SJSA1 (cell line): ENCODE measurements at places on chromosomes 11 and 22. TPM values are rescaled to one million over a fixed set of nuclear protein-coding genes. Genes with fewer than 3 reads are reported as not detected.

The PICK1 gene
- 2.8 and 5.4 TPM in 2 replicates for total RNA-seq

The TRIM48 gene
- total RNA-seq = not detected in 2 replicates

The LARGE2 gene
- total RNA-seq = not detected in 2 replicates

The NCF4 gene
- total RNA-seq = not detected in 2 replicates

The SMTNL1 gene
- total RNA-seq = not detected in 2 replicates

The ANKK1 gene
- total RNA-seq = not detected in 2 replicates

DNA sequence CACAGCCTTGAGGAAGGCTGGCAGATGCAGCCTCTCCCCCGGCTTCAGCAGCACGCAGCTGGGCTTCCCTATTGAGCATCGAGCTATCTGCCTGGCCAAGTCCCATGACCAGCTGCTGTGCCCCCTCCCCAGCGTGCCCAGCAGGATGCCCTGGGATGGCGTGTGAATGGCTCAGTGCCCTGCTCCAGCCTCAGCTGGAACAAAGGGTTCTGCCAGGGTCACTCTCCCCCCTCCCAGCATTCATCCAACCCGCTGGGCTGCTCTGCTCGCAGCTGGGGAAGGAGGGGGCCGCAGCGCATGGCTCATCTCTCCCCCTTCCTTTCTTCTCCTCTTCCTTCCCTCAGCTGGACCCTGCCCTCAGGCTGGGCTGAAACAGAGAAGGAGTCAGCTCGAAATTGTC is 14.5 kb downstream of the LRP4 start:
- no peak overlapping the region for H3K27ac ChIP-seq
- no peak overlapping the region for H3K4me3 ChIP-seq
- no peaks in the 10 kb centered on the region for H3K36me3 ChIP-seq
- no peak for DNase-seq
- no peaks in the 10 kb centered on the region for H3K27me3 ChIP-seq

DNA sequence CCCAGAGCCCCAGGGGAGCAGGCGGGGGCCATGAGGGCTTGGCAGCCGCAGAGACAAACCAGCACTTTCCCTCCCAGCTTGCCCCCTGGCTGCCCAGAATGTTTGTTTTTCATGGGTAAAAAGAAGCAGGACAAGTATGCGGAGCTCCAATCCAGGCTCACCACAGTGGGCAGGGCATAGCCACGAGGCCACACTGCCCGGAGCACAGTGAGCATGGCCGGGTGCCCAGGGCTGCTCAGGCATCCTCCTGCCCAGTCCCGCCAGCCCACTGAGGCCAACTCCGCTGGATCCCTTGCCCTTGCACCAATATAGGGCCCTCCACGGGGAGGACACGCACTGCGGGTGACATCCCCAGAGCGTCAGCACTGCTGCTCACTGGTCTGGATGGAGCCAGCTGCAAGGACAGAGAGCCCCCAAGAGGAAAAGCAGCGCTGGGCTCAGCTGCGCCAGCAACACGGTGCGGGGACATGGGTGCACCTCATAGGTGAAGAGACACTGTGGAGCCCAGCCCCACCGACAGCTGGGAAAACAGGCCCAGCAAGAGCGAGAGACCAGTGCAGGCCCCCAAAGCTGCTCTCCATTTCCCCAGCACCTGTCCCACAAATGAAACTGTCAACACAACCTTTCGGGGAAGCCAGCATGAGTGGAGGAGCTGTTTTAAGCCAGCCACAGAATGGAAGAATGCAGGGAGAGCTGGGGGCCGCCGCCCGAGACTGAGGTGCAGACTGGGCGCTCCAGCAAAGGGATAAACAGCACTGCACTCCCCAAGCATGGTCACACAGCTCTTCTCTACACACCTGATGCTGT is 24.8 kb downstream of the ARVCF start:
- no peak overlapping the region for H3K27ac ChIP-seq
- no peaks in the 10 kb centered on the region for H3K27me3 ChIP-seq
- H3K4me3 ChIP-seq = no peak overlapping the region
- no peaks in the 10 kb centered on the region for H3K36me3 ChIP-seq
- H3K4me1 ChIP-seq = peaks cover 9% of the 10 kb centered on the region

DNA sequence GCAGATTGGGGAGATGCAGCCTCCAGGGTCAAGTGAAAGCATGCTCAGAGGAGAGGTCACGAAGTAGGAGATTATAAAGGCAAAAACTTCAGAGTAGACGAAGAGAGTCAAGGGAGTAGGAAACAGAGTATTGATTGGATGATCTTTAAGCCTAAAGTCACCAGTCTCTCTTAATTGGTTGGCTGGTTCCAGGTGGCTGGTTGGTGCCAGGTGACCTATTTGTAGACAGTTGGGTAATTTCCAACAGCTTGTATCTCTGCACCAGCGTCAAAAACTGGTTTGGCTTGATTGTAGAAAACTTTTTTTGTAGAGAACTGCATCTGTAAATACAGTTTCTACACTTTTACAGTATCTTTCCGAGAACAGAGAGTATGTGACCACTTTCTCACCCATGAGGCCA is 75.7 kb upstream of the CCDC90B start:
- no peak for DNase-seq
- no peak overlapping the region for H3K4me3 ChIP-seq
- no peaks in the 10 kb centered on the region for H3K27me3 ChIP-seq
- no peaks in the 10 kb centered on the region for H3K36me3 ChIP-seq

DNA sequence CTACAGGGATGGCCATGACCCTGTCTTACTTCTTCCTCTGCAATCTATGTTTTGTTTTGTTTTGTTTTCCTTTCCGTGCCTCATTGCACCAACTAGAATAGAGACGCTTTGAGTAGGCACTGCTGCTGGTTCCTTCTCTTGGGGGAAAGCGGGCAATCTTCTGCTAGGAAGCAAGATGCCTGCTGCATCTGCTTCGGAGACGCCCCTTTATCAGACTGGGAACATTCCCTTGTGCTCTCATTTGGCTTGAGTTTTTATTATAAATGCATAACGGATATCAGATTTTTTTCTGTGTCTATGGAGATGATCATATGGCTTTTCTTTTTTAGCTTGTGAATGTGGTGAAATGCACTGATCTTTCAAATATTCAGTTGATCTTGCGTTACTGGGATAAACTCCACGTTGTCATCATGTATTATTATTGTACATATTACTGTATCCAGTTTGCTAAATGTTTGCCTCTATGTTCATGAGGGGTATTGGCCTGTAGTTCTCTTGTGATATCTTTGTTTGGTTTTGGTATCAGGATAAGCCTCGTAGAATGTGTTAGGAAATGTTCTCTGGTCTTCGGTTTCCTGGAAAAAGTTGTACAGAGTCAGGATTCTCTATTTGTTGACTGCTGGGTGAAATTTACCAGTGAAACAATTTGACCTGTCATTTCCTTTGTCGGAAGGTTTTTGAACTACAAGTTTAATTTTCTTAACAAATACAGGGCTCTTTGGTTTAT is 23.4 kb upstream of the KRTAP5-6 start:
- no peaks in the 10 kb centered on the region for H3K36me3 ChIP-seq
- peaks cover 4% of the 10 kb centered on the region; the same call in 1 of the 2 replicates for H3K27me3 ChIP-seq
- H3K27ac ChIP-seq = no peak overlapping the region
- H3K4me1 ChIP-seq = no peaks in the 10 kb centered on the region
- H3K4me3 ChIP-seq = no peak overlapping the region

GRCh38 chr11:107017104-107017432 is 1.2 kb downstream of the GUCY1A2 start:
- H3K36me3 ChIP-seq = no peaks in the 10 kb centered on the region
- no peak for DNase-seq
- H3K4me1 ChIP-seq = peaks cover 5% of the 10 kb centered on the region
- no peak overlapping the region for H3K27ac ChIP-seq
- H3K4me3 ChIP-seq = no peak overlapping the region

GRCh38 chr11:13329670-13330356 is 52.2 kb downstream of the BMAL1 start:
- no peak overlapping the region for H3K4me3 ChIP-seq
- H3K27me3 ChIP-seq = no peaks in the 10 kb centered on the region
- H3K27ac ChIP-seq = no peak overlapping the region
- peaks cover 3% of the 10 kb centered on the region for H3K4me1 ChIP-seq
- no peak for DNase-seq

DNA sequence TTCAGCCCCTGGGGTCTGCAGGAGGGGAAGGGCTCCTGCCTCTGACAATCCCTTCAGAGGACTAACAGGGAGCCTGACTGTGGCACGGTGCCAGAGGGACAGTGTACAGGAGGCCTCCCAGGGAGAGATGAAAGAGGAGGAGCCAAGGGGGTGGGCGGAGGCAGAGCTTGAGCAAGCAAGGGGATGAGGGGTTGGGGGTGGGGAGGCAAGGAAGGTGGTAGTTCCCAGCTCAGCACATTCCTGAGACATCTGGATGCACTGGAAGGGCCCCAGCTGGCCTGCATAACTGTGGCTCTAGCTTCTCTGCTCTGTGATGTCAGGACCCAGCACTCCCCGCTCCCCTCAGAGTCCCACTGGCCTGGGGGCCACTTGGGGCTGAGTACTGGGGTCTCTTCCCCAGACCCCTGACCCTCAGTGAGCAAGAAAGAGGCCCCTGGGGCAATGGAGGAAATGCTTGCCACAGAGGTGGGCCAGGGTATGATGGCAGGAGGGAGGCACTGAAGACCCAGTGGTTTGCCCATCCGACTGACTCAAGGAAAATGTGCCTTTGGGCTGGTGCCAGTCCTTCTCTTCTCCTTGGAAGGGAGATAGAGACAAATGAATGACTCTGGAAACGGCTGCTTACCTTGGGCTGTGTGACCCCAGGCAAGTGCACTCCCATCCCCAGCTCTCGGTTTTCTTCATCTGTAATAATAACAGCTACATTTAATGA is 13.3 kb downstream of the CREB3L1 start:
- peak; percentile 100 for DNase-seq
- no peaks in the 10 kb centered on the region for H3K27me3 ChIP-seq
- peak overlapping the region; percentile 94 for H3K27ac ChIP-seq
- peaks cover 57% of the 10 kb centered on the region for H3K36me3 ChIP-seq

DNA sequence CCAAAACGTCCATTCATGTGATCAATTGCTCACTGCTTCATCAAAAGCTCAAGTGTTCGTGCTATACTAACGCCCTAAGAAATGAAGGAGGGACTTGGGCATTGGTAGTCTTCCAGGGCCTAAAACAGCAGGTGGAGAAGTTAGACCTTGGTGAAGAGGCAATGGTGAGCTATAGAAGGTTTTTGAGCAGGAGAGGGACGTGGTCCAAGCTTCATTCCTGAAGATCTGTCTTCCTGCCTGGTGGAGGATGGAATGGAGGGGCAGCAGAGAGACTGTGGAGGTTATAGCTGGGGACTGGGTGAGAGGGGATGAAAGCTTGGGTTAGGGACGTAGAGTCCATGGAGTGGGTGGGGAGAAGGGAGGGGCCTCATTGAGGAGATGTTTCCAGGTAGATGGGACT is 97.7 kb downstream of the TP53I11 start:
- DNase-seq = no peak
- H3K4me3 ChIP-seq = no peak overlapping the region
- no peaks in the 10 kb centered on the region for H3K27me3 ChIP-seq
- no peaks in the 10 kb centered on the region for H3K36me3 ChIP-seq
- H3K4me1 ChIP-seq = peaks cover 13% of the 10 kb centered on the region

GRCh38 chr11:123690485-123690884 is 36.1 kb upstream of the SCN3B start:
- no peaks in the 10 kb centered on the region for H3K27me3 ChIP-seq
- H3K36me3 ChIP-seq = no peaks in the 10 kb centered on the region
- no peak overlapping the region for H3K27ac ChIP-seq
- no peak for DNase-seq
- no peak overlapping the region for H3K4me3 ChIP-seq

DNA sequence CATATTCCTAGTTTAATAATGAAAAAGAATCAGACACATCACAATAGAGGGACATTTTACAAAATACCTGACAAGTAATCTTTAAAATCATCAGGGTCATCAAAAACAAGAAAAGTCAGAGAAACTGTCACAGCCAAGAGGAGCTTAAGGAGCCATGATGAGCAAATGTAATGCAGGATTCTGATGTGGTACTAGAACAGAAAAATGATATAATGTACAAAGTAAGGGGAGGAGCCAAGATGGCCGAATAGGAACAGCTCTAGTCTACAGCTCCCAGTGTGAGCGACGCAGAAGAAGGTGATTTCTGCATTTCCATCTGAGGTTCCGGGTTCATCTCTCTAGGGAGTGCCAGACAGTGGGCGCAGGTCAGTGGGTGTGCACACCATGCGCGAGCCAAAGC is 198.0 kb upstream of the FAT3 start:
- no peaks in the 10 kb centered on the region for H3K27me3 ChIP-seq
- no peak for DNase-seq
- no peak overlapping the region for H3K4me3 ChIP-seq
- H3K4me1 ChIP-seq = no peaks in the 10 kb centered on the region

GRCh38 chr11:102783016-102783415 is 2.6 kb upstream of the MMP10 start:
- no peak overlapping the region for H3K27ac ChIP-seq
- H3K4me1 ChIP-seq = peaks cover 9% of the 10 kb centered on the region; the same call in 1 of the 2 replicates
- no peak overlapping the region for H3K4me3 ChIP-seq
- H3K27me3 ChIP-seq = no peaks in the 10 kb centered on the region
- H3K36me3 ChIP-seq = no peaks in the 10 kb centered on the region

- no peaks in the 10 kb centered on the region for H3K36me3 ChIP-seq
- peak; percentile 42 for DNase-seq
- H3K27me3 ChIP-seq = no peaks in the 10 kb centered on the region
- H3K4me1 ChIP-seq = peaks cover 61% of the 10 kb centered on the region
- H3K27ac ChIP-seq = peak overlapping the region; percentile 84
- no peak overlapping the region for H3K4me3 ChIP-seq
Measured at GRCh38 chr11:111531136-111531535, 9.4 kb upstream of the LAYN start.

DNA sequence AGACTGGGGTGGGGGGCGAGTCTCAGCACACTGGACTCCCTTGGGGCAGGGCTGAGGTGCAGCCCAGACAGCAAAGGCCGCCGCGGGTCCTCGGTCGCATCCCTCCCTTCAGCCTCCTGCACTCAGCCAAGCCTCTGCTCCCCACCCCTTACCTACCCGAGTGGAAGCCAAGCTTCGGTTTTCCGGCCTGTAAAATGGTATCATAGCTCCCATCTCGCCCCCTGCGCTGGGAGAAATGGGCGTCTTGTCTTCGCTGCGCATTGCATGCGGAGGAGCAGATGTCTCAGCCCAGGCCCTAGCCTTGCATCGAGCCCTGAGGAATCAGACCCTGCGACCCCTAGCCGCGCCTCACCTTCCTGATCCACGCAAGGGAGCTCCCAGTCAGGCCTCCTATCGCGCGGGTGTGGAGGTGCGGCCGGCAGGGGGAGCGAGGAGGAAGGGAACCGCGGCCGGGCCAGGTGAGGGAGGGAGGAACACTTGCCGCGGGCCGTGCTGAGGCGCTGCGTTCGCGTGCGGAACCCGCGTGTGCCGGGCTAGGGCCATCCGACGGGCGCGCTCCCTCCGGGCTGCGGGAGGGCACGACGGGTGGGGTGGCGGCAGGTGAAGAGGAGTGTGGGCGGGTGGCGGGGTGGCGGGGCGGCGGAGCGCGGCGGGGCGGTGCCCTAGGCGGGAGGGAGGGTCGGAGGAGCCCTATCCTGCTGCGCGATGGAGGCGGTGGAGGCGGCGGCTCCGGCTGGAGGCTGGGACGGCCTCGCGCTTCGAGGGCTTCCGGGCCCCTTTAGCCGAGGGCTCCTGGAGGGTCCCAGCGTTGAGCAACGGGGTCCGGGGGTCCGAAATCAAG is 4.1 kb upstream of the TBX1 start:
- DNase-seq = no peak
- no peak overlapping the region for H3K27ac ChIP-seq
- H3K4me1 ChIP-seq = peaks cover 10% of the 10 kb centered on the region
- no peaks in the 10 kb centered on the region for H3K36me3 ChIP-seq
